ENCODE measurements at places on chromosomes 5 and 9.

DNA sequence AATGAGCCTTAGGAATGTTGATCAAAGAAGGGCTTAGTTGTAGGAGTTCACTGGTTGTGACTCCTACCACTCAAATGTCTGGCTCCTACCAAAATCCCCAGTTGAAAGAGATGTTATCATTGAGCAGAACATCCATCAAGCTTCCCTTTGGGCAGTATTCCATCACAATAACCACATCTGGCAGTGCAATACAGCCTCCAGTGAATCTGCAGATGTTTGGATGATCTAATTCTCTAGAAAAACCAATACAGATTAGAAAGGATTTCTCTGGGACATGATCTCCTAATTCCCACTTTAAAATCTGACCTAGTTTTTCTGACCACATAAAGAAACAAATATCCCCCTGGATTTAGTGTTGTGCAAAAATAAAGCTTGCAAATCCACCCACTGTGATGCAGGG lies 81.6 kb downstream of the TMEM215 start:
- no peak for DNase-seq

DNA sequence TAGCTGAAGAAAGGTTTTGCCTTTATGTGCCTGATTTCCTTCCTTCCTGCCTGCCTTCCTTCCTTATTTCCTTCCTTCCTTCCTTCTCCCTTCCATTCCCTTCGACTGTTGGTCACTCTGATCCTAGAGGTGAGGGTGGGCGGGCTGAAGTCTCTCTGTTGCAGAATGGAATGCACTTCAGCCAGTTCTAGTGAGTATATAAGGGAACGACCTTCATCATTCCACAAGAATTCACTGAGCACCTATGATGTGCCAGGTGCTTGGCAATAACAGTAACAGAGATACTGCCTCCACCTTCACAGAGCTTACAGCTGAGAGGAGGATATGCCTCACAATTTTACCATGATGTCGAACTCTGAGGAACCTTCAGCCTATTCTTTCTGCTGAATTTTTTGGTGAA lies 8.7 kb upstream of the OR5C1 start:
- no peak for DNase-seq

GRCh38 chr9:27545471-27545870 lies 15.9 kb upstream of the MOB3B start:
- no peak for DNase-seq

GRCh38 chr5:69512740-69513260 lies 20.2 kb downstream of the OCLN start:
- DNase-seq: no peak

DNA sequence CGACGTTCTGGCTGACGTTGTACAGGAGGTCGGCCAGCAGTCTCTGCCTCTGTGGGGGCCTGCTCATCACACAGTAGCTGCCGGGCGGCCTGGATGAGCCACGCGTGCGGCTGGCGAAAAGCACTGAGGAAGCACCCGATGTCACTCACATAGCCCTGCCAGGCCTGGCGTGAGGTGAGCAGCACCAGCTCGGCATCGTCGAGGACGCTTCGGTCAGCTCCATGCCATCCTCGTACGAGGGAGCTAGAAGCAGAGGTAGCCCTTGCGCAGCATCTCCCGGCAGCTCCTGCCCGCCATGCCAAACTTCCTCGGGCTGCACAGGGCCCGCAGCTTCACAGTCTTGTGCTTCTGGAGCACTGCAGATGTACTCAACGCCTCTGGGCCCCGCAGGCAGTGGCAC lies 6.2 kb downstream of the NDUFB6 start:
- no peak for DNase-seq

- no peak for DNase-seq
Measured at GRCh38 chr5:1896602-1897376, 14.1 kb upstream of the IRX4 start.

DNA sequence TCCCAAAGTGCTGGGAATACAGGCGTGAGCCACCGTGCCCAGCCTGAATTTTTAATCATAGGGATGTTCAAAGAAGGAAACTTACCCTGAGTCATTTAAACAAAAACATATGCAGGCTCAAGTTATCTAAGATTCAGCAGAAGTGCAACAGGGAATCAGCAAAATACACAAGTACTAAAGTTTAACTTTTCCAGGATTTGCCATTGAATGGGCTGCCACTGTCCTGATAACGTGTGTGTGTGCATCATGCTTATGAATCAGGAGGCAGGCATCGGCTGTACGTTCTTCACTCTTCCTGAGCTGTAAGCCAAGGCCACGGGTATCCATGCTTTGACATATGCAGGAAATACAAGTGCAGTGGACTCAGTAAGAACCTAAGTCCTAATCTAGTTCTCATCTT lies 48.8 kb upstream of the FST start:
- DNase-seq: no peak

DNA sequence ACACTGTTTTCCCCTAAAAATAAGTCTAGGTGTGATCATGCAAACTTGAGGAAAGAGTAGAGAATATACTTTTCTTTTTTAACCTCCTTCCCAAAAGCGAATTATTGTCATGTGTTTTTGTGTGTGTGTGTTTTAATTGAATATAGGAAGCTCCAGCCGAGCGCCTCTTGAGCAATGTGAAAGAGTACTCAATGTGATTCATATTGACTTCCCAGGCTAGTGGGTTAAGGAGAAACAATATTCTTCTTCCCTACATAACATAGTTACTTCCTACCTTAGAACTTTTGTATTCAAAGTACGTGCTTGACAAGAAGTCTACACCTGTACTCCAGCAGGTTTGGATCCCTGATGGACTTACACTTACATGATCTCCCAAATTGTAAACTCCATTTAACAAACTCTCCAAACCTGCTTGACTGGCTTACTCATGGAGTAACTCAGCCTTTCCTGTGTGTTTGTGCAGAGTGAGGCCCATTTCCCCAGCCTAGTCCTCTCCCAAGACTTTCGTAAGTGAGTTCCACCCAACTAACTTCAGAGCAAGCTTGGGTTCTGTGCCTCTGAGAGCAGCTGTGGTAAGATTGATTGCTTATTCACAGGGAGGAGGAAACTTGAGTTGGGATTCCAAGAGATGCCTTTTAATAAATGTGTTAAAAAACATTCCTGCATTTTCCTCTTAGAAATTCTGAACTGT lies 9.3 kb downstream of the SLC28A3 start:
- DNase-seq: no peak

GRCh38 chr5:61330845-61331406 lies 1.1 kb upstream of the ZSWIM6 start:
- DNase-seq: peak; percentile 83

GRCh38 chr9:134623258-134624066 lies 18.1 kb upstream of the COL5A1 start:
- no peak for DNase-seq

DNA sequence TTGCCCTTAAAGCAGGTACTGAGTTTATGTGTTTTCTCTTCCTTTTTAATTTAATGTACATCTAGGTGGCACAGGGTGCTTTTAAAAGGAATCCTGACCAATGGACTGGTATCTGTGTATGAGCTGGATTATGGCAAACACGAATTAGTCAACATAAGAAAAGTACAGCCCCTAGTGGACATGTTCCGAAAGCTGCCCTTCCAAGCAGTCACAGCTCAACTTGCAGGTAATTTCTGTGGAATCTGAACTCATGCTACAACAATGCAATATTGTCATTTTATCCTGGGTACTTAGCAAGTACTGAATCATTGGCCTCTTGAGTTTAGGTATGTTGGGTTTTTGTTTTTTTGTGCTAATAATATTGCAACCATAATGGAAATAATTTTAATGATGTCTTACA lies 14.4 kb upstream of the TMOD1 start:
- DNase-seq: no peak

GRCh38 chr5:172904643-172905345 lies 54.4 kb upstream of the RPL26L1 start:
- no peak for DNase-seq

DNA sequence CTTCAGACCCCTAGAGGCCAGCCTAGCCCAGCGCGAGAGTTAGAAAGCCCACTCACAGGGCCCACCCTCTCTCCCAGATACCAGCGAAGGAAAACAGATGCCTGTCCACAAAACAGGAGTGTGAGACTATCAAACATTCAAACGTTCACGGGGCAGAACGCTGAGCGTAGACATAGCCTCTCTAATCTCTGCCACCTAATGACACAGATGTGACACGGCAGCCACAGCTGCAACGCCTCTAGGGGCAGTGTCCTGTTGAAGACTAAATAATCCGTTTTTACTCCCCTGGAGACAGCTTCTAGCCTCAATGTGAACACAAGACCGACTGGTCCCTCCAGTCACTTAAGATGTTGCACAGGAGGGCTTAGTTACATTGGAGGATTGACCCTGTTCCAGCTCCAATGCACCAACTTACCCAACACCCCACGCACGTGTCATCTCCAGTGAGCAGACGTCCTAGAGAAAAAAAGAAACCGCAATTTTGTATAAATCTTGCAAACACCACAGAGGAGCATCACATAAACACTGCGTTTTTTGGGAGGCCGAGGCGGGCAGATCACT lies 14.3 kb downstream of the DIPK1B start:
- DNase-seq: peak; percentile 56

DNA sequence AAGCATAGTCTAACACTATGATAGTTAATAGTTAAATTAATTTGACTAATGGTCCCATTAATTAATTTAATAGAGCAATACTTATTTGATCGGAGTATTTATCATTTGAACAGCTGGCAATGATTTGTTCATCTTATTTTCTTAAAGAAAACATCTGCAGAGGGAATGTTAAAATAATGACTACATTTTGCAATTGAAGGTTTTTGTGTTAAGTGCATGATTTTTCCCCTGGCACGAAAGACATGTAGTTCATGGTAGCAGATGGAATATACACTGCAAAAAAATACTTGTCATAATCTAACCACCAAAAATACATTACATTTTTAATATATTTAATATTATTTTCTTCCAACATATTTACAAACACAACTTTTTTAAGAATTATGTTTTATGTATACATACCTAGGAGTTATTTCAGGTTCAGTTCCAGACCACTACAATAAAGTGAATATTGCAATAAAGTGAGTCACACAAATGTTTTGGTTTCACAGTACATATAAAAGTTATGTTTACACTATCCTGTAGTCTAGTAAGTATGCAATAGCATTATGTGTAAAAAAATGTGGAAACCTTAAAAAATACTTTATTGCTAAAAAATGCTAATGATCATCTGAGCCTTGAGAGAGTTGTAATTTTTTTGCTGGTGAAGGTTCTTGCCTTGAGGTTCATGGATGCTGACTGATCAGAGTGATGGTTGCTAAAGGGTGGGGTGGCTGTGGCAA lies 292.6 kb upstream of the DAB2 start:
- no peak for DNase-seq

DNA sequence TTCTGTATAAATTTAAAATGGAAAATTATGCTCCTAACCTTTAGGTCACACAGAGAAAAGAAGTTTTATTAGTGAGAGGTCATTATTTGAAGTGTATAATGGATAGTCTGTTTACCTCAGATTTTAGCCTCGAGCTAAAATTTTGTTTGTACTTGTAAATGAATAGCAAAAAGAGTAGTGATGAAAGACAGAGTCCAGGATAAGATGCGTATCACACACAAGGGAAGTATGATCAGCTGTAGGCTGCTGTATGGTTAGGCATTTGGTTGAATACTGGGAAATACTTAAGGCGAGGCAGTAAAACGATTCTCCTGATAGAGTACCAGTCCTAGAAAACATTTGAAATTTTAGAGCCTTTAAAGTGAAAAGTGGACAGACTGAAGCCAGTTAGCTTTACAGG lies 92.7 kb downstream of the FBXL7 start:
- no peak for DNase-seq

GRCh38 chr9:108161503-108161902 lies 671.9 kb upstream of the KLF4 start:
- no peak for DNase-seq

- no peak for DNase-seq
Measured at GRCh38 chr9:80426992-80427391, 855.2 kb downstream of the TLE4 start.

DNA sequence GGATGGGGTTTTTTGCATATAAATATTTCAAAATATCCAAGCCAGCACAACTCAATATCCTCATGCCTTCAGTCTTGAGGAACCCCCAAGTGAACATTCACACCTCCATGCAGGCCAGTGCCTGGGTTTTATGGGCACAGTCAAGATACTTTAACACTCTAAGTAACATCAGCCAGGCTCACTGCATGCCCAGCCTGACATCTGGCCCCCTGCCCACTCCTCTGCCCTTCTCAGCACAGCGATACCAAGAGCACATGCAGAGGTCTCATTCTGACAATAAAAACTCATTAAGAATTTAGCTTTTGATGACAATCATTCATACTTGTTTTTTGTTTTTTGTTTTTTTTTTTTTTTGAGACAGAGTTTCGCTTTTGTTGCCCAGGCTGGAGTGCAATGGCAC lies 250.0 kb downstream of the CWC27 start:
- no peak for DNase-seq

- no peak for DNase-seq
Measured at GRCh38 chr9:78167356-78167755, 68.5 kb upstream of the CEP78 start.

DNA sequence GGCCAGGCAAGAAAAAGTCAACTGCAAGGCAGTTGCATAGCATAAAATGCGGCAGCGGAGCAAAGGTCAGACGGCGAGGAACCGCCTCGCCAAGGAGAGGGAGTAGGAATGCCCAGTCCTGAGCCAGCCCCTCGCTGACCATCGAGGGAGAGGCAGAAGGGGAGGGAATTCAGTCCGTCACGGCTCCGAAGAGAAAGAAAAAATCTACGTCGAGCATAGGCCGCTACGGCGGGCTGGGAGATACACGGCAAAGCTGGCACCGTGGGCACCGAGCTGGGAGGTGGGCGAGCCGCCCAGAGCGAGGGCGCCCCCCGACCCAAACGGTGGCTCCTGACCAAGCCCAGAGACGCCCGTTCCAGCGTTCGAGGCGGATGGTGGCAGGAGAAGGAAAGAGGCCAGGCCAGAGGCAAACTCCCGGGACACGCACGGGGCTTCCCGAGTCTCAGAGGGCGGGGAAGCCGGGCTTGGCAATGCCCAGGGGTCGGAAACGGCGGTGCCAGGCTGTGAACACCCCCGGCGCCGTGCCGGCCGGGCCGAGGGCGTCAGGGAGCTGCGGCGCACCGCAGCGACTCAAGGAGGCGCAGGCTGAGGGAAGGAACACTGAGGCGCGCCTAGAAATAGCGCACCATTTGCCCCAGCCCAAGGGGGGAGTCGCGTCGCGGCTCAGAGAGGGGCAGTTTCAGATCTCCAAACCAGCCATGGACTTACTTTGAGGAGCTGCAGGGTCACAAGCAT lies 518 bp downstream of the SPRY4 start:
- no peak for DNase-seq

All from activated T-cell treated with anti-CD3 and anti-CD28 coated beads, Interleukin-2, amount 50 U/mL, for 1 hour (primary cell).